ENCODE measurements at places on chromosomes 12 and 14.
A peak's percentile ranks its signal among the peaks of the same experiment; 100 is the strongest.

- DNase-seq: no peak
Observed at GRCh38 chr12:67646775-67647174, 1.8 kb upstream of the DYRK2 start.

DNA sequence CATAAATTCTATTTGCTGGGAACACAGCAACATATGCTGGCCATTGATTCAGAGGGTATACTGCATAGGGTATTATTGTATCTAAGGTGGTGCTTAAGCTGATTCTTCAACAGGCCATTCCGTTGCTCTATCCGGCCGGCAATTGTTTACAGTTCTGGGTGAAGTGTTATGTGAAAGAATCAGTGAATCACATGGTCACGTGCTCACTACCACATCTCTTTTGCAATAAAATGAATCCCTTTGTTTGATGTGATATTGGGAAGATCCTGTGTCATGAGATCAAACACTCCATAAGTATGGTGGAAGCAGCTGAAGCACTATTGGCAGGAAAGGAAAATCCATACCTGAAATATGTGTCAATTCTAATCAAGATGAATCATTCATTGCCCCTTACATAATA lies 7.6 kb upstream of the USP15 start:
- no peak for DNase-seq

GRCh38 chr14:65190312-65190711 lies 88.0 kb upstream of the MAX start:
- DNase-seq: no peak

DNA sequence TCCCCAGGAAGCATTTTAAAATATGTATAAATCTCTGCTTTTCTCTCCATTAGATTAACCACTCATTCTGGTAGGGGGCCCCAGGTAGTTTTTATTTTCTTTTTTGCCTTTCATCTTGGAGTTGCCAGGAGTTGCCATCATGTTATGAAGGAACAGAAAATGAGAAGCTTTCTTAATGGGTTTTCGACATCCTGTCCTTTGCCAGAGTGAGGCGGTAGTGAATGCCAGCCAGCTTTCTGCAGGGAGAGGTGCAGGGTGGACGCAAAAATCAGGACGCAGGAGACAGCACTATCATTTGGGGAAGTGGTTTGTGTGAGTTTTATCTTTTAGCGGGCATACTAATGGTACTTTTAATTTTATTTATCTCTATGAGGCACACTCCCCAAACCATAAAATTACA lies 1.7 kb downstream of the RASSF8 start:
- no peak for DNase-seq

DNA sequence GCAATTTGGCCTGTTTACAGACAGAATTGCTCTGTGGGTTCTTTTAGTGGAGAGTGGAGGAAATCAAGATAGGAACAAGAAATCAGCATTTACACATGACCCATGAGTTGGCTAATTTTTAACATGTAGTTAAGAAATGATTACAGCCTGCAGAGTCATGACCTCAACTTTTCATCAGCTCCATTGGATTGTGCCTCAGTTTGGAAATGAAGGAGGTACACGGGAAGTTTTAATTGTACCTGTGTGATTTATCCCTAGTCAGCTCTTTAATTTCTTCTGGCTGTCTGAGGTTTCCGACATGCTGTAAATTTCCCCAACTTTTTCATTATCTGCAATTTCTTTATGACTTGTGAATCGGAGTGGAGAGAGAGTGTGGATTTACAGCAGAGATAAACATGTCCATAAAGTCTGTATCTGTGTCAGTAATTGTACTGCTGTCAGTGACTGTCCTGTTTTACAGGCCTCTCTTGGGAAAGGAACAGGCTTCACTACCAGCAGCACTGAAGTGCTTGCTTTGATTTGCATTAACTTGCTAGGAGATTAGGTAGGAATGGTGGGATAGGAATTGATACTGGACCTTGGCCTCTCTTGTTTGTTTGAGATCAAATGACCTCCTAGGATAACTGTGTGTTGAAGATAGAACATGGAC lies 49.2 kb downstream of the LIN52 start:
- DNase-seq: no peak

GRCh38 chr12:10554756-10555481 lies 49.2 kb downstream of the EIF2S3B start:
- no peak for DNase-seq

- DNase-seq: no peak
Observed at GRCh38 chr12:12537421-12537820, 25.2 kb downstream of the DUSP16 start.

DNA sequence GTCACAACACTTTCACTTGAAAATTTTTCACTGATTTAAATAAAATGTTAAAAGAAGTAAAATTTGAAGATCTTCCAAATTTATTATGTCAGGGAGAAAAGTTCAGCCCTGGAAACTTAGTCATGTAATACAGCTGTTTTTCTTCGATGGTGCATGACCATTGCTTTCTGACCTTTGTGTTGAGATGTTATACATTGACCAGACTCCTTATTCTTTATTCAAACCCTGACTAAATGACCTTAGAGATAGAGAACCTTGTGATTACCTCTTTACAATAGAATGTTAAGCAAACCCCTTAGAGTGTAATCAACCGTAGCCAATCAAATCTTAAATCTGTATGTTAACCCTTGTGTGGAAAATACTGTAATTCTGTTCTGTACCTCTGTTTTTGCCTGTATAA lies 34.5 kb downstream of the PLCZ1 start:
- DNase-seq: no peak

DNA sequence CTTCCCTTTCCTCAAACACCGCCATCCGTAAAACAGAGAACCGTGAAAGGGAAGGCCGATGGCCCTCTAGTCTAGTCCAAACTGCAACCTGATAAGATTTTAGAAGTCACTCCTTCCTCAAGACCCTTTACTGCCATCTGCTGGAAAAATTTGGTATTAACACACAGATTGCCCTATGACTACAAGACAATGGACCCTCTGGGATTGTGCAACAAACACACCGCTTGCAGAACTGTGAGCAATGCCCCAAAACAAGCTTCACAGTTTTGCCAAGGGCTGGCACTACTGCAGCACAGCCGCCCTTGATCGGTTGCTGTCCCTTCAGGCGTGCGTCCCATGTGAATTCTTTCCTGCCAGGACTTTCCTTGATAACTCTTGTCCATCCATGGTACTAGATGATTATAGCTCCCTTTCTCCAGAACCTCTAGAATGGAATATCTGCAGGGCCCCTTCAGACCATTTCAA lies 23.1 kb downstream of the LLPH start:
- DNase-seq: peak; percentile 24

DNA sequence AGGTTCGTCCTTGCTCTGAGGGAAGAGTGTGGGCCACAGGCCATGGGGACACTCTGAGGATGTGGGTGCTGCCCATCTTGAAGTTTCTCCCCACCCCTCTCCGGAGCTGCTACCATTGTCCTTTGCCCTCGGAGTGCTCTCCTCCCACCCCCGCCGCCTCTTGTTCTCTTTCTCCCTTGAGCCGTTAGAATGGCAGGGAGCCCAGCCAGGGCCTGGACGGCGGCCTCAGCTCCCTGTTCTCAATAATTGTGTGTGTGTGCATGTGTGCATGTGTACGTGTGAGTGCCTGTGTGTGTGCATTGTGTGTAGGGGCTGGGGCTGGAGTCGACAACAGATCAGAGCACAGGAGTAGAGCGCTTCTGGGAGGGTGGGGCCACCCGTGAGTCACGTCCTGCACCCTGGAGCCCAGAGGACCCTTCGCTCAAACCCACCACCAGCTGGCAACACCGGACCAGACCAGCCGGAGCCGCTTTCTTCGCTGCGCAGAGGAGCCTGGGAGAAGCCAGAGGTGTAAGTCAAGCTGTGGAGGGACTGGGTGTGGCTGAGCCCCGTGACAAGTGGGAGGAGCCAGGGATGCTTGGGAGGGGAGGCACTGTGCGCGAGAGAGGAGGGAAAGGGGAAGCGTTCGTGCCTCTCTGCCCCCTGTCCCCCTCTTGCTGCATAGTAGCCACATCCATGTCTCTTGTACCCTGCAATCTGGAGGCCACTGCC lies 25.9 kb upstream of the KCNA5 start:
- no peak for DNase-seq

DNA sequence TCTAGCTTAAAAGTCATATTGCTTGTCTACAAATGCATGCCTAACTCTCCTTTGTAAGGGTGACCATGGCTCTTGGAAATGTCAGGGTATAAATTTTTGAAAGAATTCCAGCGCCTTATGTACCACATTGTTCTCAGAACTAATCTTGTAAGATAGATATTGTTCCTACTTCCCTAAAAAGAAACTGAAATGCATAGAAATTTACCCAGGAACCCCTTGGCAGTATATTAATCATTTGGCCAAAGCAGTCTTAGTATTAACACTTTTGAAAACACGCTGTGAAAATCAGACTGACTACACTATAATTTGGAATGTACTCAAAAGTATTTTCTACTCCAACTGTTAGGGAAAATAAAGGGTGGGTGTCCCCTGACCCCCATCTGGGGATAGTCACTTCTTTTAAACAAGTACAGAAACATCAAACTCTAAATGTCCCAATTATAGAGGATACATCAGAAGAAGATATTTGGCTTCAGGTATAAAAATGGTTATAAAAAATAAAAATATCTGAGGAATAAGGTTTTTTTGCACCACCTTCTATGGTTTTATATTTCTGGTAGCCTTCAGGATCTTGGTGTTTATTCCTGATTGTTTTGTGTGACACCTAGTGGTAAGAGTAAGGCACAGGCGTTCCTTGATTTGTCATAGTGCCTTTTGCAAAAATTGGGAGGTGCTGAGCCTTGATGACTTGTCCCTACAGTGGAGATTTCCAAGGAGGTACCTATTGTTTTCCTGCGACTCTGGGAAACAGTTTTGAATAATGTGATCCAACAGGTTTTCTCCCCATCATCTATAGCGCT lies 2.2 kb upstream of the NFKBIA start:
- DNase-seq: no peak

- DNase-seq: no peak
Observed at GRCh38 chr14:68577802-68578541, 214.9 kb downstream of the ZFP36L1 start.

DNA sequence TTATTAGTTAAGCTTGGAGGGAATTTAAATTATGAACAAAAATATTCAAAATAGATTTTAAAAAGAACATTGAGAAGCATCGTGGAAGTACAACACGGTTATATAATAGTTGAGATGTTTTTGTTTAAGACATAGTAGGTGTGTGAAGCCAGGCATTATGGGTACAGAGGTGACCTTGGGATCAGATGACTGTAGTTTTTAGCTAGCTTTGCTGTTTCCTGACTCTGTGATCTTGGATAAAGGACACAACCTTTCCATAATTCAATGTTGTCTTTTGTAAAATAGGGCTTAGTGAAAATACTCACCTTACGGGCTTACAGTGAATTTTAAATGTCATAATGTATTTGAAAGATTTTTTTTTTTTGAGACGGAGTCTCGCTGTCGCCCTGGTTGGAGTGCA lies 239.7 kb downstream of the SLC2A13 start:
- no peak for DNase-seq

DNA sequence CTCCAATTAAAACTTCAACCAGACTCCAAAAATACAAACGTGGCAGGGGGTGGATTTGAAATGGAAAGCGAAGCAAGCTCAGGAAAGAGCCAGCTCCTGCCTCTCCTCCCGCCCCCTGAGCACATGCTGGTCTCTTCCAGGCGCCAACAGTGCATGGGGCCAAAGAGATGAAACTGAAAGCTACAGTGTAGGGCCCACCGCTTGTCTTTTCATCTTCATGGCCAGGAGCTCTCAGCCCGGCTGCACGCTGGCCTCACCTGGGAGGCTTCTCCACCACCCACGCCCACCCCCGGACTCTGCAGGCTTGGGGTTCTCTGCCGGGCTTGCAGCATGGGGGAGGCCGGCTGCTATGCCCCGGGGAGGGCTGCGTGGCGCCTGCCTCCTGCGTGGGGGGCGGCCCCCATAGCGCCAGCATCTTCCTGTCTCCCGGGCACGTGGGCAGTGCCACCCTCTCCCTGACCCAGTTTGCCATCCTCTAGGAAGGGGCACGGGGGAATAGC lies 2.0 kb downstream of the RIMBP2 start:
- DNase-seq: no peak

DNA sequence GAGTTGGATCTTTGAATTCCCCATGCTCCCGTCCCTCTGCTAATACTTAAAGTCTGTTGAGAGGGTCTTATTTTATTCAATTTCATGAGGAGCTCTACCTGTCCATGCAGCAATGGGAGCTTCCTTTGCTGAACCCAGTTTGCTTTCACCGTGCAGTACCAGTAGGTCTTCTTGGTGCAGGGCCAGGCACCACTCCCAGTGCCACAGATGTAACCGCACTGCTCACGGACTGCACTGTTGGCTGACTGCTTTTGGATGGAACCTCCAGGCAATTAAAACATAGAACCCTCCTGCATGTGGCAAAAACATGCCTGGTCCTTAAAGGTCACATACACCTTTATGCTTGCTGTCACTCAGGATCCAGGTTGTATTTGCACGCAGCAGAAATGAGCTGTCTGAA lies 9.3 kb upstream of the CABP1 start:
- DNase-seq: no peak

DNA sequence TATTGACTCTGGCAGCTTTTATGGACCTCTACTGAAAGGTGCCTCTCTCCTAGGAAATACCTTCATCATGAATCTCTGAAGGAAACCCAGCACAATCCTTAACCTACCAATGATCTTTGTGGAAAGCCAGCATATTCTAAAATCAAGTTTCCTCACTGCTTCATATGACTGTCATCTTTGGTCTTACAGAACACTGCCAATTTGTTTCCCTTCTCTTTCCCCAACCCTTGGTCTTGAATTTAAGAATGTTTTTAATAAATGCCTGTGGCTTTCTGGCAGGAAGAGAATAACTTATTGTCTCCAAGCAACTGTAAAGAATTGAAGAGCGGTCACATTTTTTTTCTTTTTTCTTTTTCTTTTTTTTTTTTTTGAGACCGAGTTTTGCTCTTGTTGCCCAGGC lies 427.6 kb downstream of the IPO8 start:
- no peak for DNase-seq

DNA sequence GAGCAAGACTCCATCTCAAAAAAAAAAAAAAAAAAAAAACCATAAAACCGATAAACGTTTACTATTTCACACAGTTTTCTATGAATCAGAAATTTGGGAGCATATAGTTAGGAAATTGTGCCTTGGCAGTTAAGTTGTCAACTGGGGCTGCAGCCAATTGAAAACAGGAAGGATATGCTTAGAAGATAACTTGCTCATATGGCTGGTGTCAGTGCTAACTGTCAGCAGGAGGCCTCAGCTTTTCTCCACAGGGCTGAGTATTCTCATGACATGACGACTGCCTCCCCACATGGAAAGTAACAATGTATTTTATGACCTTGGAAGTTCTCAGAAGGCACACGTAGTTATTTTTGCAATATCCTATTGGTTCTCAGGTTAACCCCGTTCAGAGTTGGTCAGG lies 29.6 kb upstream of the OR5AU1 start:
- no peak for DNase-seq

GRCh38 chr12:4630262-4630661 lies 18.6 kb downstream of the AKAP3 start:
- no peak for DNase-seq

- no peak for DNase-seq
Observed at GRCh38 chr14:21255385-21256101, 13.7 kb downstream of the HNRNPC start.

Data from T follicular helper cell (primary cell).